ENCODE measurements at places on chromosomes 1 and 21.

GRCh38 chr1:110292031-110292741 is 47.0 kb upstream of the RBM15 start:
- no peak for DNase-seq

- no peak for DNase-seq
These were observed 4.8 kb downstream of the S1PR1 start for GRCh38 chr1:101241485-101242225.

GRCh38 chr1:3940754-3941345 is 40.8 kb upstream of the C1orf174 start:
- no peak for DNase-seq

- DNase-seq: no peak
These were observed 71.0 kb downstream of the DYRK1A start for GRCh38 chr21:37437376-37438080.

DNA sequence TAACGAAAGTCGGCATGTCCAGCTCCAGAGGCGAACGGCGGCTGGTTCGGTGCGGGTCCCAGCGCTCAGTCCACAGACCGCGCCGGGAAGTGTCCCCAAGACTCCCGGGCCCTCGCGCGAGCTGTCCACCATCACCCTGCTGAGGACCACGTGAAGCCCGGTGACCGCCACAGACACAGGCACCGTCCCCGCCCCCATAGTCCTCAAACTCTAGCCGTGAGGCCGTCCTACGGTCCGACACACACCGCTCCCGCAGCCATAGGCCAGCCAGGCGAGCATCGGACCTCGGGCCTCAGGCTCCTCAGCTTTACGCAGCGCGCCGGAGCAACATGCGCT is 535 bp downstream of the SETD4 start:
- DNase-seq: peak; percentile 32

DNA sequence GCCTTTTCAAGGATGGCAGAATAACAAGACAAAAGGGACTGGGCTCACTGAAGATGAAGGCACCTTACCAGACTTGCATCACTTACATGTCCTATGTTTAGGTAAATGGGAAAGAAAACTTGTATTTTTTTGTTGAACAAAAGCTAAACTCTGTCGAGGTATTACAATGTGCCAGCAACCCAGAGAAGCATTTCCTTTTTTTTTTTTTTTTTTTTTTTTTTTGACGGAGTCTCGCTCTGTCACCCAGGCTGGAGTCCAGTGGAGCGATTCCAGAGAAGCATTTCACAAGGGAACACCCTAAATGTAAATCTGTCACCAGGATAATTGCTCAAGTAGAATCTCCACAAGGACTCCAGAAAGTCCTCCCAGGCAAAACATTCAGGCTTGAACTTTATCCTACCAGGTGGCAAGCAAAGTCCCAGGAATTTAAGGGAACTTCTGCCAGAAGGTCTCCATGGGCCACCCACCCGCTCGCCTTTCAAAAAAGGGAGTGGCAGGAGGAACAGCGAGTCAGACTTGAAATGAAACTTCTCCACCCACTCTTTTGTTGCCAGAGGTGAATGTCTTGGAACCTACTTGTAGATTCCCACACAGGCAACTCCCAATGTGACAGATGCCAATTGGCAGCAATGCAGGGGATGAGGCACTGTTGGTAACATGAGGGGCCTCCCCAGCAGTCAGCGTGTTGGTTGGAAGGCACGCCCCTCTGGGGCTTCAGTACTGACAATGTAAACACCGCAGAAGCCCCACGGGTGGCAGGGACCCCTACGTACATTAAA is 125.0 kb downstream of the TIAM1 start:
- DNase-seq: no peak

DNA sequence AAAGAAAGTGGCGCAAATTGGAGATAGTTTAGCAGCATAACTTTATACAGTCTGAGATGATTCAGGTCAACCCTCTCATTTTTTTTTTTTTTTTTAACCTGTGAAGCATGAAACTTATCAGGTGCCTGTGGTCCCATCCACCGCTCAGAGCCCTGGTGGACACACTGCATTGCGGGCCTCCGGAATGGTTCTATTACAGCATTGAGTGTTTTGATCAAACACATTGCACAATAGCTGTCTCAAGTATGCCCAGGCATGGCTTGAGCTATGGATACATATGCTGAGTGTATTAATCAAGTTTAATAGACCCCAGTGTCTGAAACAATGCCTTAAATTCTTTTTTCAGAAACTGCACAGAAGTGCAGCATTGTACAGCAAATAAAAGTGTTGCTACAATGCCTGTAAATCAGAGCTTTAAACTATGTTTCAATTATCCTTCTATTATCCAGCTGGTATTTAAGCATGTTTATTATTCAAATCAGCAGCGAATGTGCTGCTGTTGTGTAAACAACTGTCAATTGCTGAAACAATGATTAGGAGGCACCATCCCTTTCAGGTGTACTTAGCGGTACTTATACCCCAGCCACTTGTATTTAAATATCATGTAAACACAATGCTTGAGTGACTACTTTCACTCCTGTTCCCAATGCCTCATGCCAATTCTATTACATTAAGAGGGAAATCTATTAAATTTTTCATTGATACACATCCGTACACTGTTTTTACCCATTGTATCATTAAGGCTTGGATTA is 456.6 kb downstream of the RPS6KC1 start:
- DNase-seq: no peak

GRCh38 chr1:32337855-32338636 is 2.0 kb upstream of the MARCKSL1 start:
- peak; percentile 62 for DNase-seq

- DNase-seq: no peak
These were observed 8.2 kb upstream of the BMP8A start for GRCh38 chr1:39483276-39483675.

GRCh38 chr1:223012938-223013337 is 130.1 kb downstream of the TLR5 start:
- no peak for DNase-seq

GRCh38 chr1:1440262-1441001 is 4.9 kb downstream of the VWA1 start:
- no peak for DNase-seq

- no peak for DNase-seq
These were observed 68.6 kb upstream of the ERRFI1 start for GRCh38 chr1:8094481-8095241.

DNA sequence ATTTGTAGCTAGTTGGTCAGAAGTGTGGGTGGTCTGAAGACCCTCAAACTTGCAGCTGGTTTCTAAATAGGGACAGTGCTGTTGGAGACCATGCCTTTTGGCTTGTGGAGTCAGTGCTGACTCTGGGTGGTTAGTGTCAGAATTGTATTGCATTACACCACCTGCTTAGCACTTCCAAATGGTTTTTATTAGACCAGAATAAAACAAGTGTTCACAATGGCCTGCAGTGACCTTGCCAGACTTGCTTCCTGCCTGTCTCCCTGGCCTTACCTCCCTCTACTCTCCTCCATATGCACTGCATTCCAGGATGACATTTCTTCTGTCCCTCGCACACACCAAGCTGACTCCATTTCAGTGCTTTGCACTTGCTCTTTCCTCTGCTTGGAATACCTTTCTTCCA is 72.7 kb upstream of the CNIH3 start:
- DNase-seq: no peak

DNA sequence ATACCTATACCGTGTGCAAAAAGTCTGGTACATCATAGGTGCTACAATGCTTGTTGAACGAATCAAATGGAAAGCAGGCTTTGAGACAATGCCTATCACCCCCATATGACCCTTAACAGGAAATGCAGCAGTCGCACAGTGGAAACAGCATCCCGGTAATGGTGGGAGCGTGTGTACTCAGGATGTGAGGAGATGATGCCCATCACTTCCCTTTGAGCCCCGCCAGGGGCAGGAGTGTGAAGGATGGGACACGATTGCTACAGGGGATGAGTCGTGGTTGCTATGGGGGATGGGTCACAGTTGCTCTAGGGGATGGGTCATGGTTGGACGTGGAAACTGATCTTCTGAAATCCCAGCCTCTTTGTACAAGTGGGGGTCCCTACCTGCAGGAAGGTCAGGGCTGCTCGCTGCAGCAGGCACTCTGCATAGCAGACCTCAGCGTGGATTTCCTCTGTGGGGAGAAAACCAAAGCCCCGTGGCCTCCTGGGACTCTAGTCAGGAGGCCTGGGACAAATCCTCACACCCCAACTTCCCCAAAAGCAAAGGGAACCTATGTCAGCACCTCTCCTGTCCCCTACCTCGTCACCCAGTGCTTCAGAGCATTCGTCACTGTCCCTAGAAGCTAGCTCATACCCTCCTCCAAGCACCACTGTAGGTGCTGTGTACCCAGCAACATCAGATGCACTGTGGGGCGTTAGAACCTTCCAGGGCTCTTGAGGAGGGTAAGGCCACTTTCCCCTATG is 19.3 kb downstream of the TTC39A start:
- no peak for DNase-seq

- no peak for DNase-seq
These were observed 98.2 kb downstream of the CACHD1 start for GRCh38 chr1:64568171-64568450.

DNA sequence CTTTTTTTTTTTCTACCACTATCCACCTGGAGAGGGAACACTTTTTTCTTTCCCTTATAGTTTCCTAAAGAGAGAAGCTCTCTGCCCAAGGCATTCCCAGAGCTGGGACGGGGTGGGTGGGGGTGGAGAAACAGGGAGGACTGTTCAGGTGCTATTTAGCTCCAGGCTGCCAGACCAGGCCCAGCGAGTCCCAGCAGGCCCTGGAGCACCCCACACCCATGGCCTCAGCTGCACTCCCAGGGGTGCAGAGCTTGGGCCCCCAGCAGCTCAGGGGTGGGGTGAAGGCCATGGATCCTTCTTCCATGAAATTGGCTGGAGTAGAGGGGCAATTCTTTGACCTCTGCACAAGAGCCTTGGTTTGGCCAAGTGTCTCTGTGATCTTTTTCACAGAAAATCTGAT is 4.1 kb downstream of the ETV3L start:
- DNase-seq: no peak

DNA sequence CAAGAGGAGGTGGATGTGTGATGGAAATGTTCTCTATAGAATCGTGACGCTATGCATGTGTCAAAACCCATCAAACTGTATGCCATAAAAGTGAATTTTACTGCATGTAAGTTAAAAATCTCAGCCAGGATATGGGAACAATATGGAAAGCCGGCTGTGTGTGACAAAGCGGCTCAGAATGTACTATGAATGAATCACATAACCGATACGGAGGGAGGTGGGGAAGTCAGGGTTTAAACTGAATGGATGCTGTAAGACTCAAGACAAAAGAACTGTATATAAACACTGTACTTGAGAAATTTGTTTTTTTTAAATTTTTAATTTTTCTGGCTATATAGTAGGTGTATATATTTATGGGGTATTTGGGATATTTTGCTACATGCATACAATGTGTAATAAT is 111.6 kb upstream of the PDE4B start:
- DNase-seq: no peak

- no peak for DNase-seq
These were observed 533.4 kb downstream of the MATN1 start for GRCh38 chr1:30189818-30190500.

DNA sequence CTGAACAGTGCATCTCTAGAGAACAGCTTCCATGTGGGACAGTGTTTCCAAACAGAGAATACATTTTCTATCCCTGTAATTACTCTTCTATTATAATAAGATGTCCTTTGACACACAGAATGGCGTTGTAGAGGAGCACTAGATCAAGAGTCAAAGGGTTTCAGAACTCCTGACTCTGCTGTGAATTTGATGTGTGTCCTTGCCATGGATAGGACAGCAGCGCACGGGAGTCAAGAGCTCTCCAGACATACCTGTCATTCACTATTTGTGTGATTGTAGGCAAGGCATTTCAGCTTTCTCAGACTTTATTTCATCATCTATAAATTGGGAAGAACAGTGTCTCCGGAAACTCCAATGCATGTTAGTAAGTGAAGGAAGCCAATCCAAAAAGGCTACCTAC is 176.4 kb downstream of the RGS7 start:
- DNase-seq: no peak

DNA sequence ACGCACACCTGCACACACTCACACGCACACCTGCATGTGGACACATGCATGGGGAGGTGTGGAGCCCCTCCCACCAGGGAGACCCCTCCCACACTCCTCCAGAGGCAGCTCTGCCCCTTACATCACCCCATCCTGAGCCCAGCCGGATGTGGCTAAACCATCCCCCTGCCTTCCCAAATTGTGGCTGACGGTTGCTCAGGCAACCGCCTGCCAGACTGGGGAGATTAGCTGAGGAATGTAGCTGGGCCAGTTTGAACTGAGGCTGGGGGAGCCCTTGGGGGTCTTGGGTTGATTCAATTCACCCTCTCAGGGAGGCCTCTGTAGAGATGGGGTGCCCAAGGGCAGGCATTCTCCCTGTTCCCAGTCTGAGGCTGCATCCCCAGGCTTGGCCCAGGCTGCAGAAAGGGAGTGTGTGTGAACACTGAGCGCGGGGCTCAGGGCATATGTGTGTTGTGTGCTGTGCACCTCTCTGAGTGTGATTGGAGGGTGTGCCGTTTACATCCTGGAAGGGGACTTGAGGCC is 12.9 kb downstream of the PTPRU start:
- DNase-seq: peak; percentile 41

DNA sequence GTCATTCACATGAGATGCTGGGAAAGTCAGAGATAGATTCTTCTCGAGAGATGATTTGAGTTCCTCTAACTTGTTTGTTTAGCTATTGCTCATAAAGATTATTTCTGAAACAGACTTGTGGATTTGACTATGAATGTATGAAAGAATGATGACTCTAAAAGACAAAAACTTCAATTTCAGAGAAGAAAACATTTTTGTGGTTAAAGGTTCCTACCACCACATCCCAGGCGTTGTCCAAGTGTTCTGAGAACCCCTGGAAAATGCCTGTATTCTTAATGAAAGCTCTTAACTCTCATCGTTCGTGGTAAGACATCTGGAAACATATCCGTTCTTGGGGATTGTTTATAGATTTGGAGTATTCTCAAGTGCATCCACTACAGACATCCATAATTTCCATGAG is 228.7 kb downstream of the BARHL2 start:
- DNase-seq: no peak

DNA sequence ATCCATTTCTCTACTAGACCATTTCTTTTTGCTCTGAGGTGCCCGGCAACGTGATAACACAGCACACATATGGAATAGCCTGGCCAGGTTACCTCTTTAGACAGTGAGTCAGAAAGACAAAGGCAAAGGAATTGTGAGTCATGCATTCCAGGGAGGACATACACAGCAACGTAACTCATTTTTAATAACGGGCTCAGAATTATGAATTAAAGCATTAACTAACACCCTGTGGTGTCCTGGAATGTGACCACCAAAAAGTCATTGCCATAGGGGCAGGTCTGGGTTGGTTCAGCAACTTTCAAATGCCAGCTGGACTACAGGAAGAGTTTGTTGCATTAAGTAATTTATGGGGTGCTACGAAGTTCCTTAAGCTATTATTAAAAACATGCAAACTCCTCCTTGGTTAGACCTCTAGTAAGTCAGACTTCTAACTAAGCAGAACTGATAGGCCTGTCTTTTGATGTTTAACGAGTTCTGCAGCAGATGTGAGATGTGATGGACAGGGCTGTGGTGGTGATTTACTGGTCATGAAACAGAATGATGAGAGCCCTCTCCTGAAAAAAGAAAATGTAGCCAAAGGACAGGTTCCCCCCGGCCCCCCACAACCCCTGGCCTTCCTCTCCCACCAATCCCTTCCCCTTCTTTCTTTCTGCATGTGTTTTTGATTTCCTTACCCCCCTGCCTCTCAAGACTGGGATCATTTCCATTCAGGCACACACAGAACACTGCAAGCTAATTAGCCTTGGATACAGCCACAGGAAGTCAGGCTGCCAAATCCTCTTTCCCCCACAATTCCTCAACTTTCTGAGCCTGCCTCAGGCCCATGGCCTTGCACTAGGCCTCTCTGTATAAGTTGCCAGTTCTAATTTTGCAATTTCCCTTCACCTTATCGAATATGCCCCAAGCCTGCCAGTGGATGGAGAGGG is 88.9 kb upstream of the HAO2 start:
- DNase-seq: no peak

All from CMK (cell line).